ENCODE measurements at places on chromosomes 12 and 14. TPM values are rescaled to one million over a fixed set of nuclear protein-coding genes. Genes with fewer than 3 reads are reported as not detected.

GRCh38 chr12:57474862-57475261, 4.8 kb downstream of the ARHGAP9 start:
- DNase-seq, result no peak

DNA sequence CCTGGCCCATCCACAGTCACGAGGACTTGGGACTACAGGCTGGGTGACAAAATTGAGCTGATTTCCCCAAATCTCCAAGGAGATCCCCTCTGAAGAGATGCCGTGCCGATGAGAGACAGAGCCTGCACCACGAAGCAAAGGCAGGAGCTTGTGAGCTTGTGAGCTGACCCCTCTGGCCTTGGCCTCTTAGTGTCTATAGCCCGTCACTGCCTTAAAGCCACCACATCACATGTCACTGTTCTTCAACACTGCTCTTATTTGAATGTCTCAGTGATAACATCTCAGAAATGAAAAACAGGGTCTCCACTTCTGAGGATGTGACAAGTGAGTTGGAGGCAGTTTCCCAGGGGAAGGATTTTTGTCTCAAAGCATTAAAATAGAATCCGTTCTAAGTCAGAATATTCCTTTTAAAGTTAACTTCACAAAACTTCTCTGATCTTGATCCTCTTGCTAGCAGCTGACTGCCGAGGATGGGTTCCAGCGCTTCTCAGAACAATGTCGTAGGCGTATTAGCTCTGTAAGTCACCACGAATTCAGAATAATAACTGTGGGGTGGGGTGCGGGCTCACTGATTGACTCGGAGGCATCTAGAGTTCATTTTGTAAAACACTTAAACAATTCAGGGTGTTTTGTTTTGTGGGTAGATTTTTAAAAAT, 37.5 kb downstream of the CHST11 start:
- no peak for DNase-seq

DNA sequence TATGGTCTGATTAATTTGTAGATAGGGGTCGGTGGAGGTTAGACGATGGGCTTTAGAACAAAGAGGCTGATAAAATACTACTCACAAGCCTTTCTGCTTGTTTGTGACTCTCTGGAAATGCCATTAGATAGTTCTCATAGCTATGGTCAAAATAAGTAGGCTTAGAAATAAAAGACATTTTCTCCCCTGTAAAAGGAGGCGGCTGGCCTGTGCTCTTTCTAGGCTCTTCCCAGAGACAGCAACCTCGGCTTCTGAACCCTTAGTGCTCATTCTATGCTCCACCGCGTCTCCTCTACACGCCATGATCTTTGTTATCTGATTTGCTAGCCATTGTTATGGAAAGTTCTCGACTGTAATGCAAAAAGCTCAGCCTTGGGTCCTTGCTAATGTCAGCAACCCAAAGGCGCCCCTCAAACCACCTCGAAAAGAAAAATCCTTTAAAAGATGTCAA, 64.5 kb downstream of the CRADD start:
- DNase-seq, result peak; percentile 51

DNA sequence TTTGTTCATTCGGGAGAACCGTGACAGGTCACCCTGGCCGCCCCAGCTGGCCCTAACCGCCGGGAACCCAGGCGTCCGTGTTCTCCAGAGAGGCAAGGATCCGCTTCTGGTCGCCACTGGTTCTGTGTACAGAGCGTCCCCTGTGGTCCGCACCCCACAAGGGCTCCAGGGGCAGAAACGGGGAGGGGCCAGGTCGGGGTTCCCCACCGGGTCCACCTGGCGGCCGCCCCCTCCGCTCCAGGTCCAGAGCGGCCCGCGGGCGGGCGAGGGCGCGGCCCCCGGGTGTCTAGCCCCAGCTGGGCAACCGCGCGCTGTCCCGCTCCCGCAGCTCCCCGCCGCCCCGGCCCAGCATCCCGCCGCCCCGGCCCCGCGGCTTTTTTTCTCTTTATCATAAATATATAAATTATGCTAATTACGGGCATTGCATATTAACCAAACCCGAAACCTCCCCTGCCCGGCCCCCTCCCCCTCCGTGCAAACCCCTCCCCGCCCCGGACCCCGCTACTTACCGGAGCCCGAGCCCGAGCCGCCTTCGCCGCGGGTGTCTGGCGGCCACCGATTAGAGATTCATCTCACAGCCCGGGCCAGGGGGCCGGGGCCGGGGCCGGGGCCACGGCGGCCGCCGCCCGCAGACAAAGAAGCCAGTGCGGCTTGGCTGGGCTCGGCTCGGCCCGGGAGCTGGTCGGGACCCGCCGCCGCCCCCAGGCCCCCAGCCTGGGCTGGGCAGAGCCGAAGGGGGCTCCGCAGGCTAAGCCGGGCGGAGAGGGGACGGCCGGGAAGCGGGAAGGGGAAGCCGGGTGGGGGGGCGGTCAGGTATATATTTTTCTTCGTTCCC, 512 bp downstream of the POU6F1 start:
- DNase-seq, result peak; percentile 90

DNA sequence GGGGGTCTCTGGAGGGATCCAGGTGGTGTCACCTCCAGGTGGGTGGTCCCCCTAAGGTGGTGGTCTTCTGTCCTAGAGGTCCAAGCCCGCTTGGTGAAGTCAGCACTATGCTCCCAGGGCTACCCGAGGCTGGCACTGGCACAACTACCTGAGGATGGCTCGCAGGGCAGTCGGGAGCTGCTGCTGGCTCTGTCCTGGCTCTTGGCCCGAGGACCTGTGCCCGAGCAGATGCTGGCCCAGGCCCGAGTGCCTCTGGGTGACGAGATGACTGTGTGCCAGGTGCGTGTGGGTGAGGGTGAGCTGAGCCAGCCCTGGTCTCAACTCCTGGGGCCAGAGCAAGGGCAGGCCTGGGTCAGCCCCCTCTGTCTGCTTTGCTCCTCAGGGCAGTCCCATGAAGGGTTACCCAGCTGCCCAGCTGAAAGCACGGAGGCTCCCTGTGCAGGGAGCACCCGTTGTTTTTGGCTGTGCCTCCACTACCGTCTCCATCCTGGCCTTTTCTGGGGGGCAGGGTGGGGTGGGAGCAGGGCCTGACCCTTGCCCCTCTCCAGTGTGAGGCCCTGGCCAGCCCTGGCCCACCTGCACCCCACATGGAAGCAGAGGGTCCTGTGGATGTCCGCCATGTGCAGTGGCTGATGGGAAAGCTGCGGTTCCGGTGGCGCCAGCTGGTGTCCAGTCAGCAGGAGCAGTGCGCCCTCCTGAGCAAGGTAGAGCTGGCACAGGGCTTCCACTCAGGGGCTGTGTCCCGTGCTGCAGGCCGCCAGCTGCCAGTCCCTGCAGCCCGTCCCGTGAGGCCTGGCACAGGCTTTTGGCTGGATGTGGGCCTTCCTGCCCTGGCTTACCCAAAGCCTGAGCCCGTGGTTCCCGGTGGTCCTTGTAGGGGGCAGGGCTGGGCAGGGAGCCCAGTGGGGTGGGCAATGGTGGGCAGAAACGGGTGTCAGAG, 1.3 kb downstream of the TEDC1 start:
- no peak for DNase-seq

GRCh38 chr12:119375075-119375882, 40.8 kb downstream of the CCDC60 start:
- DNase-seq, result no peak

DNA sequence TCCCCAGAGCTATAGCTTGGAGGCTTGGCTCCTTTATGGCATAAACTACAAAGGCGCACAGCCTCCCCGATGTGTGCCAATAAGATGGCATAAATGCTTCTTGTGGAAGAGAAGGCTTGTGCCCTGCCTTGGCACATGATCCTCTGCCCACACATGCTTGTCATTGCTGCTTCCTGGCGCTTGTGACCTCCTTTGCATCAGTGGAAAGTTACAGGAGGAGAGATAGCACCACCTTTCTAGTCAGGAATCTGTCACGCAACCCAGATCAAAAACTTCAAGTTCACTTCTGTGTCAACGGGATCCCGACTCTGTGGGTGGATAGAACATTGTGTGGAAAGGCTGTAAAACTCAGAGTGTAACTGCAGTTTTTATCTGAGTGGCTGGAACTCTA, 183.8 kb upstream of the HIF1A start:
- no peak for DNase-seq

DNA sequence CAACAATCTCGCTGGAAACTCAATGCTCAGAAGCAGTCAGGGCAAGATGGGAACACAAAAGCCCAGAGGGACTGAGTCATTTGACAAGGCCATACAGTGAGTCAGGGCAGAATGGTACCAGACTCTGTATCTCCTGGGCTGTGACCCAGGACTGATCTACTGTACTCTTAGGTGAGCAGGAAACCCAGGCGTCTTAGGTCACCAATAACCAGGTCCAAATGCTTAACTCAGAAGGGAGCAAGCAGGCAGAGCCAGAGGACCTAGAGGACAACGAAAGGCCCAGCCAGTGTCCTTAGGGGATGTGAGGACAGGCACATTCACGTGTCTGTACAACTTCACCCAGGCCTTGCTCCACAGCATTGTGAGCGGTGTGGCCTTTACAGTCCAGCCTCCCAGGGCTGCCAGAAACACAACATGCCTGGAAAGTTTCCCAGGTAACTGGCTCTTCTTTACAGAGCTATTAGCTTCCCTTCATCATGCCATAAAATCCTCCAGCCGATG, 69.9 kb downstream of the ARL6IP4 start:
- no peak for DNase-seq

GRCh38 chr14:60768602-60769001, 34.0 kb downstream of the MNAT1 start:
- no peak for DNase-seq

DNA sequence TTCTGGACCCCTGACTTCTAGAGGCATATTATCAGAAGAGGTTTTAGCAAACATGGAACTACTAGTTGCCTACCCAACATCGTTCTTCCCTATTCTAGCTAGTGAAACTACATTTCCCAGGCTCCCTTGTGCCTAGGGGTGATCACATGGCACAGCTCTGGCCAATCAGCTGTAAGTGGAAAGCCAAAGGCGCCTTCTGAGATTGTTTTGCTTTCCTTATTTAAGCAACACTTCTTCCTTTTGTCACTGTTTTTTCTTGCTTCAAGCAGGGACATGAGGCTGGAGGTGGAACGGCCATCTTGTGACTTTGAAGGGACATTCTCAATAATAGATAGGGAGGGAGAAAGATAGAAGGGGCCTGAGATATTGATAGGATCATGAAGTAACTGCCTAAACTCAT, 136.7 kb downstream of the ZNF664 start:
- peak; percentile 57 for DNase-seq

- DNase-seq, result peak; percentile 82
These were observed 7.5 kb downstream of the C14orf180 start for GRCh38 chr14:104586832-104587620.

- DNase-seq, result no peak
These were observed 236.7 kb upstream of the KRR1 start for GRCh38 chr12:75748136-75748535.

DNA sequence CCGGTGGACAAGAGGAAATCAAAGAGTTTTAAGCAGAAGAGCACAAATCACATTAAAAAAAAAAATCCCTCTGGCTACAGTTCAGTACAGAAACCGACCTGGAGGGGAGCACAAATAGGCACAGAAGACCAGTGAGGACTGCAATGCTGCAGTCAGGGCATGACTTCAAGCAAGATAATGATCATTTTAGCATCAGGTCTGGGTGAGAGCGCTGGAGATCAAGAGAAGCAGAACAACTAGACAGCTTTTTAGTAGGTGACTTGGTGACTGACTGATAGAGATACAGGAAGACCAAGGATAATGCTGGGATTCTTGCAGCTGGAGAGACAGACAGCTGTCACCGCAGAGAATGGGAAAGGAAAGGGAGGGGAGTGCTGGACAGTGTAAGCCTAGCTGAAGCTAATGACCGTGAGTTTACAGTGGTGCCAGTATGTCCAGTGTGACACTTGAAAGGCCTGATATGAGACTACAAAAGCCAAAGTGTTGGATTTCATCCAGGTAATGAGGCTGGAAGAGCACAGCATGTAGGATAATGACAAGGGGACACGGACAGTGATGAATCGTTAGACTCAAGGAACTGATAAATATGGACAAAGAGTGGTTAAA, 5.6 kb downstream of the NFYB start:
- peak; percentile 62 for DNase-seq

DNA sequence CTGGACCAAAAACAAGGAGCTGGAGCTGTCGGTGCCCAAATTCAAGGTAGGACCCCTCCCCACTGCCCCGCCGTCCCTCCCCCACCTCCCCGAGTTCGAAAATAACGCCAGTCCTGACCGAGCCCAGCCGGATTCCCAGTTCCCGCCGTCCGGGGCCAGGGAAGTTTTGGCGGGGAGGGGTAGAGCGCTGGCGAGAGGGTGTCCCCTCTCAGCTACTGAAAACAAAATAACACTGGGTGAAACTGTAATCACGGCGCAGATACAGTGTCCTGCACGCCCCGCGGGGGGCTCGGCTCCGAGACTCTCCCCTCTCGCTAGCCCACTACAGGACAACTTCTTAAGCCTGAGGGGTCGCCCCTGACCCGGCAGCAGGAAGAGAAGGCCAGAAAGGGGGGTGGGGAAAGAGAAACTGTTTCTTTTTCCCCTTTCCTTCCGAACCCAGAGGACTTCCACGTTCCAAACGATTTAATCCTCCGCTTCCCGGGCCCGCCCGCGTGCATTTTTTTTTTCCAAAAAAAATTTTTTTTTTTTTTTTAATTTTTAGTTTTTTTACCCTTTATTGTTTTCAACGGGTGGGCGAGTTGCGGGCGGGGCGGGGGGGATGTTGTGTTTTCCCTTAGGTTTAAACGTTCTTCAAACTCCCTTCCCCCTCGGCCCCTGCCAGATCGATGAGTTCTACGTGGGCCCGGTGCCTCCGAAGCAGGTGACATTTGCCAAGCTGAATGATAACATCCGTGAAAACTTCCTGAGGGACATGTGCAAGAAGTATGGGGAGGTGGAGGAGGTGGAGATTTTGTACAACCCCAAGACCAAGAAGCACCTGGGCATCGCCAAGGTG, 1.6 kb downstream of the SETD1B start:
- peak; percentile 48 for DNase-seq

Gene SLC5A8
- polyA plus RNA-seq, result not detected

Gene HPD
- polyA plus RNA-seq, result 1.9 TPM

Gene ACSM4
- polyA plus RNA-seq, result not detected

Measured in SK-N-SH (cell line).